ENCODE measurements at places on chromosomes 11 and 22. TPM values are rescaled to one million over a fixed set of nuclear protein-coding genes. Genes with fewer than 3 reads are reported as not detected.

- no peak for DNase-seq
Observed at GRCh38 chr11:12963051-12963450, 46.1 kb upstream of the RASSF10 start.

DNA sequence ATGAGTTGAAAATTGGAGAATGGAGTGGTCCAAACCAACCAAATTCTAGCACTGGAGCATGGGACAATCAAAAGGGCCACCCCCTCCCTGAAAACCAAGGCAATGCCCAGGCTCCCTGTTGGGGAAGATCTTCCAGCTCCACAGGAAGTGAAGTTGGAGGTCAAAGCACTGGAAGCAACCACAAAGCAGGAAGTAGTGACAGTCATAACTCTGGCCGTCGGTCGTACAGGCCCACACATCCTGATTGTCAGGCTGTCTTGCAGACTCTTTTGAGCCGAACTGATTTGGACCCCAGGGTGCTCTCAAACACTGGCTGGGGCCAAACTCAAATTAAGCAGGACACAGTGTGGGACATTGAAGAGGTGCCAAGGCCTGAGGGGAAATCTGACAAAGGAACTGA, 80.5 kb upstream of the ADSL start:
- peak; percentile 8 for DNase-seq

DNA sequence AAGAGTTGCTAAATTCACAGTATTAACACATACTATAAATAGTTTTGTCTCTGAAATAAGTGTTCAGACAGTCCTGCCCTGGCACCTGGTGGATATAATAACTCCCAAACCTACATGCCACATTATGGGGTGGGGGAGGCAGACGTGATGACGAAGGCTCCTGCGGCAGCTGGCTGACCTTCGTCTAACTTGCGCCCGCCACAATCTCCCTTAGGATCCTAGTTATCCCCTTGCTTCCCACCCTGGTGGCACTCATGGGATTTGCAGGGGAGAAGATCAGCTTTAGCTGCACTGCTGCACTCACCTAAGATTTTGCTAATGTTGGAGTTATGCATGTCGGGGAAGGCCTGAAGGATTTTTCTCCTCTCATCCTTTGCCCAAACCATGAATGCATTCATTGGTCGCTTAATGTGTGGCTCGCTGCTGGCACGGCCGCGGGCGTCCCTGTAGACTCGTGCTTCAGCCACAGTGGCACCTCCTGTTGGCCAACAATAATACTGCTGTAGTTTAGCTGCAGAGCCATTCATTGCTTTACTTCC, 367.6 kb downstream of the SOX6 start:
- no peak for DNase-seq

DNA sequence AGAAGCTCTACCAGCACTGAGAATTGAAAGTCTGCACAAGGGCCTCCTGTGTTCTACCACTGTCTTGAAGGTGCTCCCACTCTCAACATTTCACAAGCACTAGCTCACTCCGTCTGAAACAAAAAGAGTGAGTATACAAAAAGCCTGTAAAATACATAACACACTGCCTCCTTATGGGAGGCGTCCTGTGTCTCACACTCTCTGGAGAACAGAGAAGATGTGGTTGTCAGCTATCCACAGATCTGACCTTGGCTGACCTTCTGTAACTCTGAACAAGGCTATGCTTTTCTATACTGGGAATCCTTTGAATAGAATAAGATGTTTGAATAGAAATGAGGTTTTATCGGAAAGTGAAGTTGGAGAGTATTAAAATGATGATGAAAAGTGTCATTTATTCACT, 171.3 kb upstream of the TMEM45B start:
- DNase-seq, result no peak

GRCh38 chr11:67503119-67504004, 1.8 kb downstream of the PITPNM1 start:
- DNase-seq, result no peak

GRCh38 chr22:31238057-31238456, 26.0 kb downstream of the LIMK2 start:
- DNase-seq, result no peak

- DNase-seq, result no peak
Observed at GRCh38 chr11:65934014-65934413, 11.3 kb upstream of the TSGA10IP start.

DNA sequence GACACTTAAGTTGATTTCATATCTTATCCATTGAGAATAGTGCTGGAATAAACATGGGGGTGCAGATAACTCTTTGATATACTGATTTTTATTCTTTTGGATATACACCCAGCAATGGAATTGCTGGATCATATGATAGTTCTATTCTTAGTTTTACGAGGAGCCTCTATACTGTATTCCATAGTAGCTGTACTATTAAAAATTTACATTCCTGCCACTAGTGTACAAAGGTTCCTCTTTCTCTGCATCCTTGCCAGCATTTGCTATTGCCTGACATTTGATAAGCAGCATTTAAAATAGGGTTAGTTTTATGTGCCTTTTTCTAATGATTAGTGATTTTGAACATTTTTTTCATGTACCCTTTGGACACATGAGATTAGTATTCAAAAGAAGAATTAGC, 554.2 kb downstream of the JRKL start:
- no peak for DNase-seq

DNA sequence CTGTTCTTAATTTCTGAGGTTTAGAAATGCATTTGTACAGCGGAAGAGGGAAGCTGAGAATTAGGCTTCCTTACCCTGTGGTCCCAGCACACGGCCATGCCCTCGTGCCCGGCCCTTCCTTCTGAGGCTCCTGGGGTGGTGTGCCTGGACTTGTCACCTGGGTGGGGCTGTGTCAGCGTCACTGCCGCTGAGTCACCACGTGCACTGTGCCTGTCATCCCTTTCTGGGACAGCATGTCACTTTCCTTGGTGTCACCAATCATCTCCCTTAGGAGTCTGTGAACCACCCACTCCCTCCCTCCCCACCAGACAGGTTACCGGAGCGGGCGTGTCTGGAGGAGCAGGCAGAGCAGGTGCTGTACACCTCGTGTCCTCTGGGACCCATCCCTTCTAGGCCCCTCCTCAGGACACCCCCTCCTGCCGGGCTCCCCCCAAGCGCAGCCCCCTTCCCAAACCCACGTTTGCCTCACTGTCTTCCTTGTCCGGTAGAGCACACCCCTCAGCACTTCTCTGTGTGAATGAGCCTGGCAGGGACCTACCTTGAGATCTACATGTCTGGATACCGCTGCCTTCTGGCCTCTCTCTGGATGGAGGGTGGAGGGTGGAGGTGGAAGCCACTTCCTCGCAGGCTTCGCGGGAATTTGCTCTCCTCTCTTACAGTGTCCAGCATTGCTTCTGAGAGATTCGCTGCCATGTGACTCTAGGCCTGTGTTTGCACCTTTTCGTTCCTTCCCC, 367.6 kb downstream of the TBC1D22A start:
- DNase-seq, result no peak

- DNase-seq, result no peak
Observed at GRCh38 chr11:98040061-98040808, 980.5 kb upstream of the CNTN5 start.

- no peak for DNase-seq
Observed at GRCh38 chr22:27387561-27387960, 414.0 kb downstream of the MN1 start.

DNA sequence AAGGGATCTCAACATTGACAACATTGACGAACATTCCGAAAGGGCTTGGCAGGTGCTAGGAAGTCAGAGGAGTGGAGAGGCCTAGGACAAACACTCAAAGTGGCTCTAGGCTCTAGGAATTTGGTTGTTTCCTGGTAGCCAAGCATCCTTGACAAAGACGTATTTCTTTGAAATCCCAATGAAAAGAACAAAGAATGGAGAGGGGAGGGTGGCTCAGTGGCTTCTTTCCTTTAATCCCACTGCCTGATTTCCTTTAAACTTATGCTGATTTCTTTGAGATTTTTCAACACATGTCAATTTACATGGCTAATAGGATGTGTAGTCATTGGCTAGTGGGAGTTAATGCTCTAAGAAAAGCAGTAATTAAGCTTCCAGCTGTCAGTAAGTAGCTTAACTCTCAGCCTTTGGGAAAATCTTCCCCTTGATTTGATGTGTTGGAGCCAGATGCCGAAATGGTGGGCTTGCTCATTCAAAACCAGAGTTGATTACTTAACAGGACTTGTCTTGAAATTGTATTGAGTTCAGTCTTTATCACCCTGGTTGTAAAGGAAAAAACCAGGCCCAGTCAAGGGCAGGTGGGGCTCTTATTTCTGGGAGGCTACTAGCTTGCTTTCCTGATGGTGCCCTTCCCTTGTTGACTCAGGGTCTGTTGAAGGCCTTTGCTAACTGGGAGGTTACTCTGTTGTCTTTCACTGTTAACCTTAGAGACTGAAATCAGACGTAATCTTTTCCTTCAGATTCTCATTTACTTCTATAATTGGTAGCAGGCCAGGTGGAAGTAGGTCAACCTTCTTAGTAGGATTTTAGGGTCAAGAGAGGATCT, 44.6 kb upstream of the SORL1-AS1 start:
- DNase-seq, result no peak

- DNase-seq, result no peak
Observed at GRCh38 chr22:23904573-23905254, 10.5 kb downstream of the MIF start.

GRCh38 chr22:48135592-48135991, 1373.1 kb downstream of the TBC1D22A start:
- DNase-seq, result no peak

DNA sequence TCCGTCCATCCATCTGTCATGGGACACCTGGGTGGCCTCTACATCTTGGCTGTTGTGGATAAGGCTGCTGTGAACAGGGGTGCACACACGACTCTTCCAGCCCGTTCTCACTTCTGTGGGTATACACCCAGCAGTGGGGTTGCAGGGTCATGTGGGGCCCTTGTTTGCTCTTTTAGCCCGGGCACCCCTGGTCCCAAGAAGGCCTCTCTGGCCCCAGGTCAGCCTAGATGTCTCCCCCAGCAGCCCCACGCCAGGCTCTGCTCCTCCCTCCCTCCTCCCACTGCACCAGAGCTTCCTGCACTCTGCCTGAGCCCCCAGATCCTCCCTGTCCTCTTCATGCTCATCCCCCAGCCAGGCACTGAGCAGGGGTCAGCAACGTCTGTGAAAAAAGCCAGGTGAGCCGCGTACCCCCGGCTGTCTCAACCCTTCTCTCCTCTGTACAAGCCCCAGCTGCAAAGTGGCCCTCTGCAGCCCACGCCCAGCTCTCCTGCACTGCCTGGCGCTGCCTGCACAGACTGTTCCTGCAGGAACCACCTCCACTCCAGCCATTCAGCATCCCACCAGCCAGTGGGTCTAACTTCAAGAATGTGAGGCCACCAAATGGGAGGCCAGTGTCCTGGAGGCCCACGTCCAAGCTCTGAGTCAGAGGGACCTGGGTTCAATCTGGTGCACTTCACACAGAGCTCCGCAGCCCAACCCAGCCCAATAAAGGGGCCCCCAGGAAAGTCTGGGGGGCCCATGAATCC, 1508.9 kb downstream of the BRD1 start:
- DNase-seq, result no peak

DNA sequence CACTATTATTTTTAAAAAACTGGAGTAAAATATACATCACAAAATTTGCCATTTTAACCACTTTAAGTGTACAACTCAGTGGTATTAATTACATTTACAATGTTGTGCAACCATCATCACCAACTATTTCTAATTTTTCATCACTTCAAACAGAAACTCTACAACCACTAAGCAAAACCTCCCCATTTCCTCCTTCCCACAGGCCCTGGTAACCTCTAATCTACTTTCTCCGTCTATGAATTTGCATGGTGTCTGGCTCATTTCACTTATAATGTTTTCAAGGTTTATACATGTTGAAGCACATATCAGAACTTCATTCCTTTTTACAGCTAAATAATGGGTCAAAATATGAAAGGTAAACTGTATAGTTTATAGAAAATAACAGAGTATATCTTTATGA, 24.4 kb downstream of the DDI1 start:
- DNase-seq, result no peak

DNA sequence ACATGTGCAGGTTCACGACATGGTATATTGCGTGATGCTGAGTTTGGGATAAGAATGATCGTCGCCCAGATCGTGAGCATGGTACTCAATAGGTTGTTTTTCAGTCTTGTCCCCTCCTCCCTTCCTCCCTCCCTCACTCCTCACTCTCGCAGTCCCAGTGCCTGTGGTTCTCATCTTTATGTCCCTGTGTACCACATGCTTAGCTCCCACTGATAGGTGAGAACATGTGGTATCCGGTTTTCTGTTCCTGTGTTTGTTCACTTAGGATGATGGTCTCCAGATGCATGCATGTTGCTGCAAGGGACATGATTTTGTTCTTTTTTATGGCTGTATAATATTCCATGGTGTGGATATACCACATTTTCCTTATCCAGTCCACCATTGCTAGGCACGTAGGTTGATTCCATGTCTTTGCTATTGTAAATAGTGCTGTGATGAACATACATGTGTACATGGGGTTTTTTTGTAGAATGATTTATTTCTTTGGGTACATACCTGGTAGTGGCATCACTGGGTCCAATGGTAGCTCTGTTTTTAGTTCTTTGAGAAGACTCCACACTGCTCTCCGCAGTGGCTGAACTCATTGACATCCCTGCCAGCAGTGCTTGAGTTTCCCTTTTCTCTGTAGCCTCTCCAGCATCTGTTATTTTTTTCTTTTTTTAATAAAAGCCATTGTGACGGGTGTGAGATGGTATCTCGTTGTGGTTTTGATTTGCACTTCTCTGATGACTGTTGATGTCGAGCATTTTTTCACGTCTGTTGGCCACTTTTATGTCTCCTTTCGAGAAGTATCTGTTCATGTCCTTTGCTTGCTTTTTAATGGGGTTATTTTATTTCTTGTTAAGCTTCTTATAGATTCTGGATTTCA, 16.4 kb downstream of the ZBED4 start:
- no peak for DNase-seq

- no peak for DNase-seq
Observed at GRCh38 chr11:117523680-117524079, 196.0 kb downstream of the CEP164 start.

DNA sequence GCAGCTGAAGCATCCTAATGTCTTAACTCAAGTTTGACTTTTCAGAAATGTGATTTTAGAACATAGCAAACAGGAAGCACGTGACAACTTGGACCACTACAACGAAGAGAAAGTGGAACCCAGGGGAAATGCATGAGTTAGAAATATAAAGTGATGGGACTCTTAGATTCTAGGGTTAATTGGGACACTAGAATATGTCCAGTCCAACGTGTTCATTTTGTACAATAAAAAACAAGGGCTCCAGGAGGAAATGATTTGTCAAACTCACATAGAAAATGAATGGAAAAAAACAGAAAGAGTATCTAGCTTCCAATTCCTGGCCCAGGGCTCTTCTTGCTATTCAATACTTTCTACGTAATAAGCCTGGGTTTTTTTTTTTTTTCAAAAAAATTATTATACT, 30.7 kb downstream of the TIMP3 start:
- DNase-seq, result no peak

E2F8 gene
- 19.1 TPM for total RNA-seq

ANKRD42 gene
- 6.6 TPM for total RNA-seq

ETS1 gene
- total RNA-seq, result 115 TPM

RAG2 gene
- not detected for total RNA-seq

RAG1 gene
- total RNA-seq, result 1.2 TPM

KRTAP5-10 gene
- total RNA-seq, result not detected

BIK gene
- total RNA-seq, result not detected

HTATIP2 gene
- 57.6 TPM for total RNA-seq

MAML2 gene
- total RNA-seq, result 17.1 TPM

All from endothelial cell of umbilical vein (primary cell).